Posterior vena cava (tissue), 2 donors: ENCODE measurements at places on chromosomes 1 and 21. TPM values are rescaled to one million over a fixed set of nuclear protein-coding genes. Genes with fewer than 3 reads are reported as not detected.

DNA sequence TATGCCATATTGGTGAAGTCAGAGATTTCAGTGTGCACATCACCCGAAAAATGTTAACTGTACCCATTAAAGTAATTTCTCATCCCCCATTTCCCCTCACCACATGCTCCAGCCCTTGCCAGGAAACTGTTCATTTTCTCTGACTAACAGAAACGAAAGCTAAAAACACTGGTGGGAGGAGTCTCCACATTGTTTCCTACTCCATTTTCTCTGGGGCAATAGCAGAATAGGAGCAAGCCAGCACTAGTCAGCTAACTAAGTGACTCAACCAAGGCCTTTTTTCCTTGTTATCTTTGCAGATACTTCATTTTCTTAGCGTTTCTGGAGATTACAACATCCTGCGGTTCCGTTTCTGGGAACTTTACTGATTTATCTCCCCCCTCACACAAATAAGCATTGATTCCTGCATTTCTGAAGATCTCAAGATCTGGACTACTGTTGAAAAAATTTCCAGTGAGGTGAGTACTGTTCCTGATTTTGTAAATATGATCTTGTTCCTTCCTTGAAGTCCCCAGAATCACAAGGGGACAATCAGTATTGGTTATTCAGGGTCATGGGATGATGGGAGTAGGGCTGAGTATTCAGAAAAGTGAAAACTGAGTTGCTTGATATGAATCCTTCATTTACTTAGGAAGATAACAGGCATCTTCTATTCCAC, at the start of gene IFI16:
TSS of gene IFI16 (plus strand) at position 204 of the 658 bp plus-strand sequence. CDS start 4,774 bp downstream, outside the sequence.
- no peak for DNase-seq

Gene C1orf87
- not detected for total RNA-seq

DNA sequence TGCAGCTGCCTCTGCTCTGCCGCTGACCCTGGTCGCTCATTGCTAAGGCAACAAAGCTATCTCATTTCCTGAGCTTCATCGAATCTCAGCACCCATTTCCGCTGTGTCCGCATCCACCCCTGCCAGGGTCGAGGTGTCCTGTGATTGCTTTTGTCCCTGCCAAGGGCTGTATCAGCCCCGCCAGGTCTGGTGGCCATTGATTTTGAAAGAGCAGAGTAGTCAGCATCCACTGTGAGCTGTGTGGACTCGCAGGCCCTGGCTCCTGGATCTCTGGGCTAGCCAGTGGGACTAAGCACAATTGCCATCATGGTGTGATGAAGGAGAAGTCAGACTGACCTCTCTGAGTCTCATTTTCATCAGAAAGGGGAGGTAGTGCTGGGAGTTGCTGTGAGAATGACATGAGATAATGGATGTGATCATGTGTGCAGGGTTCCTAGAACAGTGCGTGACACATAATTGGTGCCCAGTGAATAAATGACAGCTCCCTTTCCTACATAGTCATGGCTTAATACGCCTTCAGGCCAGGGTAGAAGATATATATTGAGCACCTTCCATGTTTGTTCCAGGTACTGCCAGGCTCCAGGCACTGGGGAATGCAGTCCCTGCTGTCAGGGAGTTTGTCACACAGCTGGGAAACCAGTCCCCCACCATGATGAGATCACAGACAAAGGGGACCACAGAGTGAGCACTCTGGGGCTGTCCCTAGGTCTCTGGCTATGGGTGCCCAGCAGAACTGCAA, 32.1 kb downstream of the NAV1 start:
- DNase-seq = no peak

DNA sequence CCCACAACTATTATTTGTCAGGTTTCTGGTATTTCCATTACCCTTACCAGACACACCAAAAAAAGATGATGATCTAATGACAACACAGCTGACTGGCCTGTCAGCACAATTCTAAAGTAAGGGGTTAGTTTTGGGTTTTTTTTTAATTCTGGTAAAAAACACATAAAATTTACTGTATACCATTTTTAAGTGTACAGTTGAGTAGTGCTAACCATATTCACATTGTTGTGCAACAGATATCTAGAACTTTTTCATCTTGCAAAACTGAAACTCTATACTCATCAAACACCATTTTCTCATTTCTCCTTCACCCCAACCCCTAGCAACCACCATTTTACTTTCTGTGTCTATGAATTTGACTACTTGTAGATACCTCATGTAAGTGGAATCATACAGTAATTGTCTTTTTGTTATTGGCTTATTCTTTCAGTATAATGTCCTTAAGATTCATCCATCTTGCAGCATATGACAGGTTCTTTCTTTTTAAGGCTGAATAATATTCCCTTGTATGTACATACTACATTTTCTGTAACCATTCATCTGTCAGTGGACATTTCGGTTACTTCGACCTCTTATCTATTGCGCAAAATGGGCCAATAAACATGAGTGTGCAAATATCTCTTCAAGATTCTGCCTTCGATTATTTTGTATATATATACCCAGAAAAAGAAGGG, 29.8 kb downstream of the ARNT start:
- no peak for DNase-seq

DNA sequence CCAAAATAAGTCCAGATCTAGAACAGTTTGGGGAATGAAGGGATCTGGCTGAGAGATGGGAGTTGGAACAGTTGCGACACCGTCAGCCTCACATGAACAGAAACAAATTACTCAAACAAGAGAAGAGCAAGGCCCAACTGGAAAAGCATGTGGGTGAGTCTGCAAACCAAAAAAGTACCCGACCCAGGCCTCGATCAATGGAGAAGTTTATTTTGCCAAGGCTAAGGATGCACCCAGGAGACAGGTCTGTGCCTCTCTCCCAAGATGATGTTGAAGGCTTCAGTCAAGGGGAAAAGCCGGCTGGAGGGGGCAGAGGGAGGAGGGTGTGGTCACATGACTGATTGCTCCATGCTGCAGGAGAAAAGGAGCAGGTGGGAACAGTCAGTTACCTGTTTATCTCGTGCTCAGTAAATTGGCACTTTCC, 42.3 kb downstream of the KRTAP10-1 start:
- no peak for DNase-seq

Gene HJV
- not detected for total RNA-seq

Gene CRYAA
- not detected for total RNA-seq
